CD4-positive, alpha-beta T cell (primary cell): ENCODE measurements at places on chromosomes 6 and 20.

DNA sequence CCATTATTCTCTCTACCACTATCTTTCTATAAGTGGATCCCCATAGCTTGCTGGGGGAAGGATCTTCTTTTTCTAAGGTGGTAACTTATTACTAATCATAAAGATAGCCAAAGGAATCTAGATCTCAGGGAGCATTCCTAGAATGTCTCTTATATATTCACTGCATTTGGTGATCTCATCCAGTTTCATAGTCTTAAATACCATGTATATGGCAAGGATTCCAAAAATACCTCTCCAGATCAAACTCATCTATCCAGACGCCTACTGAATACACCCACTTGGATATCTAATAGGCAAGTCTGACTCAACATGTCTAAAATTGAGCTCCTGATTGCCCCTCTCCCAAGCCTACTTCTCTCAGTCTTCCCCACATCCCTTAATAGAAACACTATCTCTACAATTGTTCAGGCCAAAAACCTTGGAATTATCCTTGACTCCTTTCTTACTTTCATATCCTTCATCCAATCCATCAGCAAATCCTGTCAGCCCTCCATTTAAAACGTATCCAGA, 264.4 kb downstream of the HACE1 start:
- H3K27me3 ChIP-seq = peaks cover 3% of the 10 kb centered on the region
- H3K4me1 ChIP-seq = no peaks in the 10 kb centered on the region
- DNase-seq = no peak
- H3K36me3 ChIP-seq = no peaks in the 10 kb centered on the region
- H3K27ac ChIP-seq = no peak overlapping the region

GRCh38 chr6:158353883-158354877, 41.9 kb downstream of the TULP4 start:
- no peak for DNase-seq
- no peak overlapping the region for H3K4me3 ChIP-seq
- H3K36me3 ChIP-seq = no peaks in the 10 kb centered on the region
- no peaks in the 10 kb centered on the region for H3K27me3 ChIP-seq
- H3K27ac ChIP-seq = no peak overlapping the region

DNA sequence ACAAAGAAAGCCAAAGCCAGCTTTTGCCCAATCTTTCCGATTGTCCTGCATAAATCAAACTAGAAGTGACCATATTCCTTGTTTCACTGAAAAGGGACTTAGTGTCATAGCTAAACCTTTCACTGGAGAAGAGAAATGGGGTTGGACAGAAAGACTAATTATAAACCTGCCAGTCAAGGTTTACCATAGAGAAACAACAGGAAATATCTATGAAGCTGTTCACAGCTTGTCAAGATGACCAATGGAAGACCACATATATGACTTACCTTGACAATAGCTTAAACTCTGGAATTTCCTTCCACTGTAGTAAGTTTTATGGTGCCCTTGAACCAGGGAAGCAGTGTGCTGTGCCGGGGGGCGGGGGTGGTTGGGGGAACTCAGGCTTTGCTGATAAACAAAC, 107.7 kb upstream of the PHACTR1 start:
- H3K36me3 ChIP-seq = no peaks in the 10 kb centered on the region
- H3K27ac ChIP-seq = no peak overlapping the region
- DNase-seq = no peak
- H3K27me3 ChIP-seq = peaks cover 6% of the 10 kb centered on the region

DNA sequence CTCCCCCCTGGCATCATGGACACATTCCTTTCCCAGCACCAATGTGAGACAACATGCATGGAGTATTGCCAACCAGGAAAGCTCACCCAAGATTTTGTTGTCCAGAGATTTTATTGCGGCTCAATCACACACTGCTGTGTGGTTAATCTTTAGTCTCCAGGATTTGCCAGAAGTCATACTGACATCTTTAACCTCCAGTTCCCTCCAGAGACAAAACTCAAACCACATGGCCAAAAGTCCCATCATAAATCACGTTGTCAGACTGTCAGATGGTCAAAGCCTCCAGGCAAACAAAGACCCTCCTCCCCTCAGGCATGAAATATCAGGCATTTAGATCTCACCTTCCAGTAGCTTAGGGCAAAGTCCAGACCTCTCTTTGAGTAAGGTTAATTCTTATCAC, 97.3 kb upstream of the OPRM1 start:
- H3K4me3 ChIP-seq = no peak overlapping the region
- H3K27me3 ChIP-seq = no peaks in the 10 kb centered on the region
- no peak overlapping the region for H3K27ac ChIP-seq
- no peak for DNase-seq
- H3K36me3 ChIP-seq = no peaks in the 10 kb centered on the region

DNA sequence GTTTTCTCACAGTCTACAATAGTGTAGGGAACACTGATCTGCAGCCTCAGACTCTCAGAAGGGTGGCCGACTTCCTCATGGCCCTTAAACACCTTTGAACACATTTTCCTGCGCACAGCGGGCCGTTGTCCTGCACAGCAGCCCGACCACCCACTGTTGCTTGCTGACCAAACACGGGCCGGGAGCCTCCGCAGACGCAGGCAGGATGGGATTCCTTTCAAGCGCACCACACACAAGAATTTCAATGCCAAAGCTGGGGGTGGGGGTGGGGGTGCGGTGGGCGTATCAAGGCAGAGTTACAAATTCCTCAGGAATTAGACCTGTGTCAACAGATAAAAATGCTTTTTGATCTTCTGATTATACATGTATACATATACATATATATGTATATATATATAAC, 74.5 kb downstream of the HUS1B start:
- H3K27ac ChIP-seq = no peak overlapping the region
- no peak overlapping the region for H3K4me3 ChIP-seq
- peaks cover 3% of the 10 kb centered on the region for H3K4me1 ChIP-seq
- peaks cover 9% of the 10 kb centered on the region for H3K36me3 ChIP-seq
- DNase-seq = no peak
- H3K27me3 ChIP-seq = no peaks in the 10 kb centered on the region

DNA sequence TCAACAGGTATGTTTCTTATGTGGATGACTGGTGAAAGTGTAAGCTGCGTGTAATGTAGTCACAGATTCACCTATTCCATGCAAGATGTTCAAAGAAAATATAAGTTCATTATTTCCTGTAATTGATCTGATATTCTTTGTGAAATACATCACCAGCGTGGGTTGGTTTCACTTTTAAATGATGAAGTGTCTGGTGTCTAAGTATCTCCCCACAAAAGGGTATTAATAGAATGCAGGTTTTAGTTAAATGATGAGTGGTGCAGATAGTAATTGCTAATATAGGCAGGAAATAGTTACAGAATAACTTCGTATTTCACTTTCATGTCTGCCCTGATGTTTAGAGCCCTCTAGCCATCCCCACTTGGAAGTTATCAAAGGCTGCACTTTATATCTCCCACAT, 22.2 kb downstream of the PGBD1 start:
- no peak overlapping the region for H3K4me3 ChIP-seq
- H3K27me3 ChIP-seq = no peaks in the 10 kb centered on the region

DNA sequence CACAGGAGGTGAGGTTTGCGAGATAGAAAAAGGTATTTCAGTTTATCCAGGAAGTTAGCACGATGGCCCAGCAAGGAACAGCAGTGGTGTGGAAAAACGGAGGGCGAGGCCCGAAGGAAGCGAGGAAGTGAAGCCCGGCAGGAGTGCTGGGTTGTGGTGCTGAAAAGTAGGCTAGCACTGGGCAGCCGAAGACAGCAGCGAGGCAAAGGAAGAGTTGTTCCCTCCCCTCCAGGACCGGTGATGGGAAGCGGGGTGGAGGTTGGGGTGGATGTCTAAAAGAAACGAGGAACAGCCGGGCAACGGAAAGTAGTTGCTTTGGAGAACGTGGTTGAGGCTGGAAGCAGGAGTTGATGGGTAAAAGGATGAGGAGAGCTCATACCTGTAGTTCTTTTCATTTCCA, 1.4 kb downstream of the METTL24 start:
- peaks cover 11% of the 10 kb centered on the region for H3K4me1 ChIP-seq
- DNase-seq = no peak
- H3K36me3 ChIP-seq = no peaks in the 10 kb centered on the region

DNA sequence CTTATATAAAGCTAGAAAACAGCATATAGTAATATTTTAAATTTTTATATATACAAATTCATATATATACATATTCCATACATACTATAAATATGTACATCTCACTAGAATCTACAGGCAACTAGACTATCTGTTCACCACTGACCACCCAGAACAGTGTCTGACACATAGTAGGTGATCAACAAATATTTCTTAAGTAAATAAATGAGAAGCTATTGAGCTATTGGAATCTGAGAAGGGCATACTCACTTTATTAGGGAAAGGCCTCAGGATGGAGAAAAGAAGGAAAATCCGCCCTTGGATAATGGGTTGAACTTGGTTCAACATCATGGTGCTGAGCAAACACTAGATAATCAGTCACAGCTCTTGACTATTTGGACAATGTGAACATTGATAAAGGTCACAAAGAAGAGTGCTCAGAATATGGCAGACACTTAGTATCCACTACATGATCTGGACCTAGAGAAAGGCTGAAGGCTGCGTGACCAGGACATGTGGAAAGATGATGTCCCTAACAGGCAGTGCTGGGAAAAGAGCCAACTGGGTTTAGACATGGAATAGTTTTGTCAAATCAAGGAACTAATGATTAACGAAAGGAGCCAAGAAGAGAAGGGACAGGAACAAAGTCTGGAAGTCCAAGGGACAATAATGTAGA, 186.1 kb downstream of the TASP1 start:
- no peaks in the 10 kb centered on the region for H3K27me3 ChIP-seq
- H3K27ac ChIP-seq = no peak overlapping the region
- no peak for DNase-seq
- H3K36me3 ChIP-seq = no peaks in the 10 kb centered on the region
- no peak overlapping the region for H3K4me3 ChIP-seq
- H3K4me1 ChIP-seq = no peaks in the 10 kb centered on the region

GRCh38 chr20:57525328-57526086, 567 bp upstream of the CTCFL start:
- peaks cover 4% of the 10 kb centered on the region for H3K4me1 ChIP-seq
- no peak overlapping the region for H3K27ac ChIP-seq
- no peak for DNase-seq
- H3K4me3 ChIP-seq = no peak overlapping the region

DNA sequence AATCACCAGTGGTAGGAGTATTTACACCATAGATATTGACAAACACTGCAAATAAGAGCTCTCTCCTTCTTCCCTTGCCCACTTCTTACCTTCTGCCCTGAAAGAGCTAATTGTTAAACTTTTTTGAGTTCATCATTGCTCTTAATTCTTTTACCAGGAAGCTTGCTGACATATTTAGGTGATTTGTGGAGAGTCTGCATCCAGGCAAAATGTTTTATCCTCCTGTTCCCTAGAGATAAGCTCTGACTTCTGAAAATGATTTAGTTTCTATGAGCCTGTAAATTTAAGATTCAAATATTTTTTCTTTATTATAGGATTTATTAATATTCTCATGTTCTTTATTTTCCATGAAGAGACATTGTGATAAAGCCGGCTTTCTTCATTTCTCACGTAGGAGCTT, 81.5 kb downstream of the ADGRB3 start:
- H3K36me3 ChIP-seq = no peaks in the 10 kb centered on the region
- H3K4me1 ChIP-seq = no peaks in the 10 kb centered on the region
- DNase-seq = no peak
- H3K4me3 ChIP-seq = no peak overlapping the region
- H3K27me3 ChIP-seq = no peaks in the 10 kb centered on the region
- H3K27ac ChIP-seq = no peak overlapping the region

GRCh38 chr6:34570066-34570833, 14.1 kb upstream of the SPDEF start:
- H3K27ac ChIP-seq = no peak overlapping the region
- no peaks in the 10 kb centered on the region for H3K27me3 ChIP-seq
- H3K4me3 ChIP-seq = no peak overlapping the region
- no peak for DNase-seq
- no peaks in the 10 kb centered on the region for H3K4me1 ChIP-seq
- H3K36me3 ChIP-seq = no peaks in the 10 kb centered on the region

- H3K27me3 ChIP-seq = no peaks in the 10 kb centered on the region
- no peak overlapping the region for H3K27ac ChIP-seq
- no peak for DNase-seq
- H3K4me3 ChIP-seq = no peak overlapping the region
- no peaks in the 10 kb centered on the region for H3K36me3 ChIP-seq
Measured at GRCh38 chr6:91198588-91199255, 611.9 kb upstream of the MAP3K7 start.

GRCh38 chr6:44043479-44044153, 83.6 kb downstream of the MRPL14 start:
- DNase-seq = no peak
- no peak overlapping the region for H3K27ac ChIP-seq
- H3K4me1 ChIP-seq = no peaks in the 10 kb centered on the region

GRCh38 chr6:11426571-11426970, 111.0 kb upstream of the TMEM170B start:
- DNase-seq = no peak
- no peak overlapping the region for H3K27ac ChIP-seq
- no peaks in the 10 kb centered on the region for H3K36me3 ChIP-seq
- peaks cover 6% of the 10 kb centered on the region for H3K4me1 ChIP-seq
- no peak overlapping the region for H3K4me3 ChIP-seq
- no peaks in the 10 kb centered on the region for H3K27me3 ChIP-seq

- peaks cover 35% of the 10 kb centered on the region for H3K4me1 ChIP-seq
- DNase-seq = no peak
- H3K27ac ChIP-seq = peak overlapping the region; percentile 99
- peak overlapping the region; percentile 63 for H3K4me3 ChIP-seq
- H3K27me3 ChIP-seq = no peaks in the 10 kb centered on the region
- peaks cover 34% of the 10 kb centered on the region for H3K36me3 ChIP-seq
Measured at GRCh38 chr6:31651602-31652191, 764 bp downstream of the BAG6 start.

DNA sequence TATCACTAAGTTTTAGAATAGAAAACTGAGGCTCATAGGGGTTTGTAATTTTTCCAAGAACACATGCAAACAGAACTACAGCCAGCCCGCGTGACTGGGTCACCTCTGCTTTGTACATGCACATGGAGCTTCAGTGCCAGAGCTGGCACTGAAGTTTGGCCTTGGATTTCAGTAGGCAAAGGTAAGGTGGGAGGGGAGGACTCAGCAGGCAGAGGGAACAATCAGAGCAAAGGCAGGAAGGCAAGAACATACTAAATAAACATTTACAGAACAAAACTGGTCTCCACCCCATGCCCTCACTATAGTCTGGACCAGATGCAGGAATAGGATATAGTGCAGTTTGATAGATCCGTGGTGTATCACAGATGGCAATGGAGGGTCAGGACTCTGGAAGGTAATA, 13.6 kb upstream of the ABRACL start:
- H3K4me1 ChIP-seq = no peaks in the 10 kb centered on the region
- no peak for DNase-seq
- no peaks in the 10 kb centered on the region for H3K27me3 ChIP-seq
- no peak overlapping the region for H3K27ac ChIP-seq
- H3K4me3 ChIP-seq = no peak overlapping the region
- H3K36me3 ChIP-seq = no peaks in the 10 kb centered on the region
